NCI-H1105 (cell line): ENCODE measurements at places on chromosomes 2 and 18.

DNA sequence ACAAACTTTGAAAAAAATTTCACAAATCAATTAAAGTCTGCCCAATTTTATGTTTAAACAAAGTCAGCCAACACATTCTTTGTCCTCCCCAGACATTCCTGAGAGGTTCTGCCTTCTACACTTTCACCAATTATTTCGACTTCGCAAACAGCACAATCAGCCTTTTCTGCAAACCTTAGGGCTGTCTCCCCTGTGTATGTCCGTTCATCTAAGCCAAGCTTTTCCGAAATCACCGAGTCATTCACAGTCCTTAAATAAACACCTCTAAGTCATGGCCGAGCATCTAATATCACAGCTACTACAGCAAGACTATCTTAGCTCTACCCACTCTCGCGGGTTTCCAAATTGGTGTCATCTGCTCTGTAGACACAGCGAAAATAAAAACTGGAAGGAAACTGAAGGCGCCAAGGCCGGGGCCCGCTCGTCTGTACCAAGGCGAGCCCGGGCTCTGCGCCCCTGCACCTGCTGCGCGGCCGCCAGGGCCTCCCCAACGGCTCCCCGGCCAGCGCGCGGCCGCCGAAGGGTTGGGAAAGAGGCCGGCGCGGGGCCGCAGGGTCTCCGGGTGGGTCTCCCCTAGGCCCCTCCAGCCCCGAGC is 730 bp downstream of the ODC1 start:
- DNase-seq: no peak

DNA sequence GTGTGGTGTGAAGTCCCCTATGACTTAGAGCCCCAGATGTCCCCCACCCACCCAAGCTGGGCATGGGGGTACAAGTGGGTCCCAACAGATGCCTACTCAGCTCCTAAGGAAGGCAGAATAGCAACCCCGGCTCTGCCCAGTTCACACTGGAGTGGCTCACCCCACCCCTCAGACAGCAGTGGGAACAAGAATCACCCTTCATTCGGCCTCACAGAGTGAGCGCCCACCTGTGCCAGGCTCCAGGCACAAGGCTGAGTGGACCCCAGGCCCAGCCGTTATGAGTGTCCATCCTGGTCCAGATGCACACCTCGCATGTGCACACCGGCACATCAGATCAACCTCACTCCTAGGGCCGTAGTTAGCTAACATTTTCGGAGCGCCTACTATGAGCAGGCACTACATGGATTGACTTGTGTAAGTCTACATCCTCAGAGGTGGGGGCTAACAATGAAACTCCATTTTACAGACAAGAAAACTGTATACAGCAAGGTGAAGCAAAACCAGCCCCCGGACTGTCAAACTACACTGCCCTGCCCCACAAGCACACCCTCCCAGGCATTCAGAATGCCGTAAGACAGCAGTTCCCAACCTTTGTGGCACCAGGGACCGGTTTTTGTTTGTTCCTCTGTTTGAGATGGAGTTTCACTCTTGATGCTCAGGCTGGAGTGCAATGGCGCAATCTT is 2.8 kb upstream of the ASTL start:
- no peak for DNase-seq

DNA sequence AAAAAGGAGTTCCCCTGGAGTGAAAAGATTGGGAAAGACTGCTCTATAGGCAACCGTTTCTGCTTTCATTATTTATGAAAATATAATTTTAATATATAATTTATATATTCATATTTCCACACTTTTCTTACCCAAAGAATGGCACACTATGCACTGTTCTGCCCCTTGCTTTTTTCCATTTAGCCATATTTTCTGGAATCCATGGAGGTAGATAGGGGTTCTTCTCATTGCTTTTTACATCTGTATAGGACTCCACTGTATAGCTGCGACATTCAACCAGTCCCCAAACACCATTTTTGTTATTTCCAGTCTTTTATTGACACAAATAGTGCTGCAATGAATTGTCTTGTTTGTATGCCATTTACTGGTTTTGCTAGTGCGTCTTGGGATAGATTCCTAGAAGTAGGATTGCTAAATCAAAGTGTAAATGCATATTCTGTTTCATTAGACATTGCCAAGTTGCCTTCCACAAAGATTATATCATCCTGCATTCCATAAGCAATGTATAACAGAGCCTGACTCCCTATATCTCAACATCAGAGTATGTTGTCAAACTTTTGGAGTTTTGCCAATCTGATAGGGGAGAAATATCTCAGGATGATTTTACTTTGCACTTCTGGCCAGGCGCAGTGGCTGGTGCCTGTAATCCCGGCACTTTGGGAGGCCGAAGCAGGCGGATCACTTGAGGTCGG is 26.6 kb upstream of the TCF7L1 start:
- no peak for DNase-seq

DNA sequence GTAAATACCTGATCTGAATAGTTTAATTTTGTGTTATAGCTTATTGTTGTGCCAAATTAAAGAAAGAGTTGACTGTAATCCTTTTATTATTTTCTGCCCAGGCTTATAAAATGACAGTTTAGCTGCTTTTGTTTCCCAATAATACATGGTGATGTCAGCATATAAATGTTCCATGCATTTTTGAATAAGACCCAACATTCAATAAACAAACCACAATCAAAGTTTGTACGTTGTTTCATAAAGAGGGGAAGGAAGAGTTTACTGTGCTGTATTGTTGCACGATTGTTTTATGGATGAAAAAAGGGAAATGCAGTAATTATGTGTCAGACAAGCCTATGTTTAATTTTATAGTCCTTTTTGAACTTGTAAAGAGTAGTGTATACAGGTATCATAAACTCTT is 177.2 kb upstream of the SCN7A start:
- DNase-seq: no peak

GRCh38 chr2:38099099-38100028 is 23.4 kb upstream of the CYP1B1 start:
- DNase-seq: no peak

DNA sequence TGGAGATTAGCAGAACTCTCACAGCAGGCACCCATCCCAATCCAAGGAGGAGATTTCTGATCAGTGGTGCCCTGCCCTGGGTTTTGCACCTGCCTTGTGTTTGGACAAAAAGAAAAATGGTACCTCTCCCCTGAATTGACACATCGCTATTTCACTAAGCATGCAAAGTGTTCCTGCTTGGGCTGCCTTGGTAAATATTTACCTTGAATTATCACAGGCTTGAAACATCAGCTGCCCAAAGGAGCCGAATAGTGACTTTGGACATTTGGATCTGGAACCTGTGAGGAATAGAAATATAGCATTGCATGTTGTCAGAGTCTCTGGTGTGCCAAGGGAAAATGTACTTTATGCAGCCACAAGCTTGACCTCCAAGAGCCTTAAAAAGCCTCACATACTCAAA is 926.4 kb upstream of the FANCL start:
- DNase-seq: peak; percentile 36

DNA sequence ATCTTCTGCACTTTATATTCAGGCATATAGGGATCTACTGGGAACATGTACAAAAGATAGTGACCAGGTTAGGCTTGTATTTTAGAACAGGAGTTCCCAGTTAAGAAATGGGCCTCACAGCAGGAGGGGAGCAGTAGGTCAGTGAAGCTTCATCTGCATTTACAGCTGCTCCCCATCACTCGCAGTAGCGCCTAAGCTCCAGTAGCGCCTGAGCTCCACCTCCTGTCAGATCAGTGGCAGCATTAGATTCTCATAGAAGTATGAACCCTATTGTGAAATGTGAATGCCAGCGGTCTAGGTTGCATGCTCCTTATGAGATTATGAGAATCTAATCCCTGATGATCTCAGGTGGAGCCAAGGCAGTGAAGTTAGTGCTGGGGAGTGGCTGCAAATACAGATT is 224.4 kb upstream of the CYRIA start:
- DNase-seq: no peak

GRCh38 chr2:199092419-199092818 is 365.3 kb downstream of the SATB2 start:
- no peak for DNase-seq

DNA sequence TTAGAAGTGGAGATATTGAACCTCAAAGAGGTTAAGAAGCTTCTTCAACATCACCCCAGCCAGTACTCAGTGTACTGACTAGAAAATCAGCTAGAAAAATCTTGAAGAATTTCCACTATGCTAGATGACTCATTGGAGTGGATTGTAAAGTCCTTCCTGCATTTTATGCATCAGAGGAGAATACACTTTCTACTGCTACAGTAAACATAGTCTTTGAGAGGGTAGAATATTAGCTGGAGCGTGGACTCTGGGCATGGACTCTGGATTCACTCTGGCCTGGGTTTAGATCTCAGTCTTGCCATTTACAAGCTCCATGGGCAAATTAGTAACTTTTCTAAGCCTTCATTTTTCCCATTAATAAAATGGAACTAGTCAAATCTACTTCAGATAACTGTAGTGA is 215.9 kb downstream of the IRS1 start:
- DNase-seq: no peak

- no peak for DNase-seq
Measured at GRCh38 chr2:239277401-239278085, 123.3 kb downstream of the HDAC4 start.

DNA sequence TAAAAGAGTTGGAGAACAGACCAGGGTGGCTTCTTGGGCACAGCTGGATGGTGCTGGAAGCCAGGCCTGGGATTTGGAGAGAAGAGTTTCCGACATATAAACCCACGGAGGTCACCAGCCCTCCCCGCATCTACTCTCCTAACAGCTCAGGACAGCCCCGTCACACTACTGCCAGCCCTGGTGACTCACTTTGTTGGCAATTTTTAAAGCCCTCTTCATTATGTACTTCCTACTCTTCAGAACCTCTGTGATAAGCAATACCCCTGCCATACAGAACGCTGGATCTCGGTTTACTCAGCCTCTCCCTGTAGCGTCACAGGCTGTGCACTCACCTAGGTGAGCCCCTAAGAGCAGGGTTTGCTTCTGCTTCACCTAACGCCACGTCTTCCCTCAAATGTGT is 48.1 kb downstream of the ID2 start:
- no peak for DNase-seq

DNA sequence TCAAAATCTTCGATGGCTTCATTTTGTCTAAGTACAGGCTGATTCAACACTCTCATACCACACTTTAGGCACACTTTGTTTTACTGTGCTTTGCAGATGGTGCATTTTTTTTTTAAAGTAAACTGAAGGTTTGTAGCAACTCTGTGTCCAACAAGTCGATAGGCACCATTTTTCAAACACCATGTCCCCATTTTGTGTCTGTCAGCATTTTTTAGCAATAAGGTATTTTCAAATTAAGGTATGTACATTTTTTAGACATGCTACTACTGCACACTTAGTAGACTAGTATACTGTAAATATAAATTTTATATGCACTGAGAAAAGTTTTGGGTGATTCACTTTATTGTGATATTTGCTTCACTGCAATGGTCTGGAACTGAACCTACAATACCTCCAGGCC is 44.4 kb downstream of the ORC4 start:
- no peak for DNase-seq

- DNase-seq: no peak
Measured at GRCh38 chr2:239806276-239806675, 218.9 kb downstream of the NDUFA10 start.

GRCh38 chr2:130808482-130809268 is 28.0 kb upstream of the ARHGEF4 start:
- no peak for DNase-seq

- DNase-seq: no peak
Measured at GRCh38 chr2:176137906-176138305, 8.4 kb downstream of the HOXD8 start.

- DNase-seq: peak; percentile 27
Measured at GRCh38 chr18:3281456-3282400, 19.8 kb downstream of the MYL12B start.

- DNase-seq: no peak
Measured at GRCh38 chr18:60070631-60071030, 170.8 kb downstream of the PMAIP1 start.

DNA sequence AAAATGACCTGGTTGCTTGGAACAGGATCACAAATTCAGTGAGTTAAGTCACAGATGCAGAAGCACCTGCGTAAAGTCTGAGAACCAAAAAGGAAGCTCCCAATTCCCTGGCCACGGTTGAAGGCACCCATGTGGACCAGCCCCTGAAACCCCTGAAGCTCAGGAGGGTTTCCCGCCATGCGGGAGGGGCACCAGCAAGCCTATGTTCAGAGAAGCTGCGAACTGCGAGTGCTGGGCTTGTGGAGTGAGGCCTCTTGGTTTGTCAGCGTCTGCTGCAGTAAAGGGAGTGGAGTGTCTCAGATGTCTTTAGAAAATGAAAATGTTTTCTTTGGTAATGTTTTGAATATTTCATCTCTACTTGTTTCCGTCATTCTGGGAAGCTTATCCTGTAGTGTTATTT is 16.1 kb upstream of the ACKR3 start:
- DNase-seq: no peak

DNA sequence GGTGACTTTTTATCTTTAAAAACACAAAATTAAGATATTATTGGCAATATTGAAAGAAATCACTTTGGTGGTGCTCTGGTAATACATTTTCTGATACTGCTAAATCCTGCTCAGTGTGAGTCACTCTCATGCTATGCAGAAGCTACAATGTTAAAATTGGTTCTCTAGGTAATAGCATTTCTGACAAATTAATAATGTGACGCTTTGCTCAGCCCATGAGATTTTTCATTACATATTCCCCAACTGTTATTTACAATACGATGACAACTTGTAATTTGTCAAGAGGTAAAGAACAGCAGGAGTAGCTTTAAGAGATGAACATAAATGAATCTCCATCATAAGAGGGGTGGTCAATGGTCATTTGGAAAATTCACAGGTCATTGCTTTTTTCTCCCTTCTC is 573.6 kb downstream of the TMEM182 start:
- no peak for DNase-seq

GRCh38 chr2:191631754-191632153 is 46.2 kb upstream of the NABP1 start:
- peak; percentile 22 for DNase-seq

- DNase-seq: peak; percentile 3
Measured at GRCh38 chr18:13984080-13984479, 68.7 kb upstream of the MC2R start.

GRCh38 chr2:170073288-170073687 is 104.7 kb upstream of the MYO3B start:
- peak; percentile 42 for DNase-seq

DNA sequence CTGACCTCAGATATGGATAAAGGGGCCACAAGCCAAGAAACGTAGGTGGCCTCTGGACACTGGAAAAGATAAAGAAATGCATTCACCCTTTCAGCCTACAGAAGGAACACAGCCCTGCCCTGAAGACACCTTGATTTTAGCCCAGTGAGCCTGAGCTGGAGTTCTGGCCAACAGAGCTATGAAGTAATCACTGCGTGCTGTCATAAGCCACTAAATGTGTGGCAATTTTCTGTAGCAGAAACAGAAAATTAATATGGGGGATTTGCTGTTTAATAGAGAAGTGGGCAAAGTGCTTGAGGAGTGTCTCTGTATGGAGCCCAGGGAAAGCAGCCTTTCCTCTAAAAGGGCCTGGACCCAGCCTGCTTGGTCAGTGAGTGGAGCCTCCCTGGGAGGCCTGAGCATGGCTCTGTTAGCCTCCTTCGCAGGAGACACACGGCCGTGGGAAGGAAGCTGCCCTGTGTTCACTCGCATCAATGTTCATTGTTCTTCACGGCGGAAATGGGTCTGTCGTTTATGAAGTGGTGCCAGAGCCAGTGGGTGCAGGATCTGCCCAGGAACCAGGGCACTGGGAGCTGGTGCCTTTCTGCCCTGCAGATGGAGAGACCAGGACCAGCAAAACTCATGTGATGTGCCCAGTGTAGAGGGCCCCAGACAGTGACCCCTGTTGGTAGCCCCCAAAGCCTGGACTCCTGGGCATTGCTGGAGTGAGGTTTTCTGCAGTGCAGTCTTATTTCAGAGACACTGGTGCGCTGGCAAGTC is 268.9 kb downstream of the NDUFA10 start:
- DNase-seq: no peak

- DNase-seq: peak; percentile 13
Measured at GRCh38 chr2:60746318-60746717, 9.8 kb upstream of the PAPOLG start.

GRCh38 chr2:9428965-9429577 is 5.6 kb downstream of the CPSF3 start:
- no peak for DNase-seq
